ENCODE measurements at places on chromosomes 12 and 14. TPM values are rescaled to one million over a fixed set of nuclear protein-coding genes. Genes with fewer than 3 reads are reported as not detected.

DNA sequence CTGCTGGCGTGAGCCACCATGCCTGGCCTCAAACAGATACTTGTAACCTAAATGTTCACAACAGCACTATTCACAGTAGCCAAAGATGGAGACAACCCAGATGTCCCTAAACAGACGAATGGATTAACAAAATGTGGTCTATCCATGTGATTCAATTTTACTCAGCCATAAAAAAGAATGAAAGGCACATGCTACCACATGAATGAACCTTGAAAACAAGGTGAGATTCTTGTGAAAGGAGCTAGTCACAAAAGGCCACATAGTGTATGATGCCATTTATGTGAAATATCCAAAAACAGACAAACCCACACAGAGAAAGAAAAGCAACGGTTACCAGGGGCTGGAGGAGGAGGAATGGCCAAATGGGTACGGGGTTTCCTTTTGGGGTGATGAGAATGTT lies 19.6 kb upstream of the P2RX7 start:
- H3K36me3 ChIP-seq, result no peaks in the 10 kb centered on the region
- H3K4me3 ChIP-seq, result no peak overlapping the region
- DNase-seq, result no peak

DNA sequence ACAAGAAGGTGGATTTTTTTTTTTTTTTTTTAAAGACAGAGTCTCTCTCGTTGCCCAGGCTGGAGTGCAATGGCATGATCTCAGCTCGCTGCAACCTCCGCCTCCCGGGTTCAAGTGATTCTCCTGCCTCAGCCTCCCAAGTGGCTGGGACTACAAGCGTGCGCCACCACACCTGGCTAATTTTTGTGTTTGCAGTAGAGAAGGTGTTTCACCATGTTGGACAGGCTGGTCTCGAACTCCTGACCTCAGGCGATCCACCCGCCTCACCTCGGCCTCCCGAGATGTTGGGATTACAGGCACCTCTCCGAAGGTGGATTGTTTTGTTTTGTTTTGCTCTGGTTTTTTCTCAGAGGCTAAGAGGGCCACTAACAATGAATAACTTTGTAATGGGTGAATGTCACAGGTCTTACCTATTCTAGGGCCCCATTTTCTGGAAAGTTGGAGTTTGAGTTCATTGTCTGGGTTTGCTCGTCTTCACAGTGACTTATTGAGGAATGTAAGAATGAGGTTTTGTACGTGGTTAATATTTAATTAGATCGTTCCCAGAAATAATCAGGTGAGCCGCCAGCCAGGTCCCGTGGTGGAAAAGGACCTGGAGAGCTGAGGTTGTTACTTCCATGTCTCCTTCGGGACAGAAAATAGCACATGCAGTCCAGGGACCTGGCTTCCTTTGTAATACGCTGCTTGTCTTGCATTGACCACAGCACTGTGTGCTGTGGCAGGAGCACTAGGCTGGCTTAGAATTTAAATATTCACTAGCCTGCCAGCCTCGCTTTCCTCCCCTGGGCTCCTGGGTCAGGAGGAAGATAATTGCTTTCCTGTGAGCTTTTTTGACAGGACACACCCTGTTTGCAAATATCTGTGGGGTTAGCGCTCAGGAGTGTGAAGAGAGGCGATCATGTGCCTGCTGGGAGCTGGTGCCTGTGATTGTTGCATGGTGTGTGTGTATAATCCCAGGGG lies 2.3 kb downstream of the HIP1R start:
- H3K36me3 ChIP-seq, result peaks cover 26% of the 10 kb centered on the region
- peak overlapping the region; percentile 94 for H3K4me3 ChIP-seq

GRCh38 chr12:132392389-132393244 lies 63.2 kb upstream of the GALNT9 start:
- no peak overlapping the region for H3K27ac ChIP-seq
- H3K4me1 ChIP-seq, result no peaks in the 10 kb centered on the region

DNA sequence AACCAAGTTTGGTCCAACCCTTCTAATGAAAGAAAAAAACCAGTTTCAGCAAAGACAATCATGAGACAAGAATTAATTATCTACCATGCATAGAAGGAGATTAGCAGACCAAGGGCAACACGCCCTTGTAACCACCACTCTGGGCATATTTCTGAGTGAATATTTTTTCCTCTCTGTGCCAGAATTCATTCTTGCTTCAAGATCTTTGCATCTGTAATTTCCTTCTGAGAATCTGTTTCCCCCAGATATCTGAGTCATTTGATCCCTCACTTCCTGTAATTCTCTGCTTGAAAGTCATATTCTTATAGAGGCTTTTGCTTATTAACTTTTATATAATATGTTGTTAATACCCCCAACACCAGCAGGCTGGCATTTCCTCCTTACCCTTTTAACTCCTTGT lies 243.7 kb downstream of the SLC16A7 start:
- no peaks in the 10 kb centered on the region for H3K36me3 ChIP-seq
- H3K4me1 ChIP-seq, result no peaks in the 10 kb centered on the region
- DNase-seq, result no peak
- no peak overlapping the region for H3K27ac ChIP-seq

- H3K27ac ChIP-seq, result no peak overlapping the region
- H3K4me1 ChIP-seq, result no peaks in the 10 kb centered on the region
- no peak for DNase-seq
- no peaks in the 10 kb centered on the region for H3K36me3 ChIP-seq
- H3K4me3 ChIP-seq, result no peak overlapping the region
- H3K27me3 ChIP-seq, result no peaks in the 10 kb centered on the region
Measured at GRCh38 chr12:112340230-112340629, 42.0 kb downstream of the HECTD4 start.

DNA sequence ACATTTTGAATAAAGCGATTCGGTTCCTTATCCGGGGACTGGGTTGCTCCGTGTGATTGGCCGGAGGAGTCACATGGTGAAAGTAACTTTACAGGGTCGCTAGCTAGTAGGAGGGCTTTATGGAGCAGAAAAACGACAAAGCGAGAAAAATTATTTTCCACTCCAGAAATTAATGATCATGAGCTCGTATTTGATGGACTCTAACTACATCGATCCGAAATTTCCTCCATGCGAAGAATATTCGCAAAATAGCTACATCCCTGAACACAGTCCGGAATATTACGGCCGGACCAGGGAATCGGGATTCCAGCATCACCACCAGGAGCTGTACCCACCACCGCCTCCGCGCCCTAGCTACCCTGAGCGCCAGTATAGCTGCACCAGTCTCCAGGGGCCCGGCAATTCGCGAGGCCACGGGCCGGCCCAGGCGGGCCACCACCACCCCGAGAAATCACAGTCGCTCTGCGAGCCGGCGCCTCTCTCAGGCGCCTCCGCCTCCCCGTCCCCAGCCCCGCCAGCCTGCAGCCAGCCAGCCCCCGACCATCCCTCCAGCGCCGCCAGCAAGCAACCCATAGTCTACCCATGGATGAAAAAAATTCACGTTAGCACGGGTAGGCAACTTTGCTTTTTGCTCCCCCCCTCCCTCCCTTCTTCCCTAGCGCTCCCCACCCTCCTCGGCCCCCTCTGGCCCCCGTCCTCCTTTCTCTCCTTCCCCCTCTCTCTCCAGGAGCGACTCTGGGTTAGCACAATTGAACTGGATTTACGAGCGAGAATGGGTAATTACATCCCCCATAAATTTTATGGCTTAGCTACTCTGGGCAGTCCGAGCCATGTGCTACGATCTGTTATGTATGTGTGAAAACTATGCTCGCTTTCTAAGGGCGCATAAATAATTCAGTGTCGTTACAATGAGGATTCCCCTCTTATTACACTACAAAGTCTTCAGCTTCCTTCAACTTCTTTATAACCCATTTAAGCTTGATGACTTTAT lies at the start of gene HOXC4:
Gene HOXC4 (plus strand): TSS at position 85 of the 991 bp plus-strand sequence. CDS start 88 bp downstream, at position 173.
- DNase-seq, result peak; percentile 32
- H3K36me3 ChIP-seq, result no peaks in the 10 kb centered on the region
- H3K4me3 ChIP-seq, result peak within 1 kb of the TSS; percentile 54
- H3K4me1 ChIP-seq, result peaks cover 2% of the 10 kb centered on the region
- H3K27me3 ChIP-seq, result no peaks in the 10 kb centered on the region

DNA sequence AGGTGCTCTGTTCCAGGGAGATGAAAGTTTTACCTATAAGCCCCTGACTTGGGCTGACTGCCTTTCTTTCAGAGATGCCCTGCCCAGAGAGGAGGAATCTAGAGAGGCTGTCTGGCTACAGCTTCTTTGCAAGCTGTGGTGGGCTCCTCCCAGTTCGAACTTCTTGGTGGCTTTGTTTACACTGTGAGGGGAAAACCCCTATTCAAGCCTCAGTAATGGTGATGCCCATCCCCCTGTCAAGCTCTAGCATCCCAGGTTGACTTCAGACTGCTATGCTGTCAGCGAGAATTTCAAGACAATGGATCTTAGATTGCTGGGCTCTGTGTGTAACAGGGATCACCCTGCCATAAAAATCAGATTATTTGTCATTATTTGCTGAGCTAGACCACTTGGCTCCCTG lies 377.6 kb downstream of the FLRT2 start:
- no peak overlapping the region for H3K4me3 ChIP-seq
- no peak for DNase-seq
- no peaks in the 10 kb centered on the region for H3K36me3 ChIP-seq

- H3K27me3 ChIP-seq, result no peaks in the 10 kb centered on the region
- H3K36me3 ChIP-seq, result no peaks in the 10 kb centered on the region
- no peak overlapping the region for H3K4me3 ChIP-seq
- no peak for DNase-seq
- H3K27ac ChIP-seq, result no peak overlapping the region
Measured at GRCh38 chr12:94706250-94706661, 55.9 kb upstream of the TMCC3 start.

DNA sequence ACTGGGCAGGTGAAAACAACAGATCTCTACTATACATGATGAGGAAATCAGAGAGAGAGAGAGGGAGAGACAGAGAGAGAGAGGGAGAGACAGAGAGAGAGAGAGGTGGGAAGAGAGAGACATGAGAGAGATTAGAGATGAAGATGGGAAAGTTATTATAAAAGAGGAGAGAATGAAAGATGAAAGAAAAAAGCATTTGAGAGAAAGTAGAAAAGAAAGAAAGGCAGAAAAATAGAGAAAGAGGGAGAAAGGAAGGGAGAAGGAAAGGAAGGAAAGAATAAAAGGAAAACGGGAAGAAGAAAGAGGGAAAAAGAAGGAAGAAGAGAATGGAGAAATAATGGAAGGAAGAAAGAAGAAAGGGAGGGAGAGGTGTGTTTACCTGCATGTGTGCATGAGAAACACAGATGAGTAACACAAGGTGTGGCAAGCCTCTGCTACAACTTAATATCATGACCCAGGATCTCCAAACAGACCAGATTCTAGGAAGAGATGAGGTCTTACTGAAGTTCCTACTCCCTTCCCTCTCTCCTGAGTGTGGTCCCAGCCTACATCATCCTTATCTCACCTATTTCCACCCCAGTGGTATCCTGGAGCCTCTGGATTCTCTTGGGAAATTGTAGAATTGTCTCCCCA lies 176.3 kb downstream of the C12orf75 start:
- DNase-seq, result no peak
- H3K36me3 ChIP-seq, result no peaks in the 10 kb centered on the region
- no peak overlapping the region for H3K27ac ChIP-seq
- H3K27me3 ChIP-seq, result no peaks in the 10 kb centered on the region
- H3K4me3 ChIP-seq, result no peak overlapping the region

- H3K27me3 ChIP-seq, result no peaks in the 10 kb centered on the region
- peaks cover 33% of the 10 kb centered on the region for H3K4me1 ChIP-seq
- DNase-seq, result no peak
- H3K27ac ChIP-seq, result no peak overlapping the region
Measured at GRCh38 chr14:22812744-22813143, 2.5 kb downstream of the SLC7A7 start.

GRCh38 chr14:93787465-93788292 lies 606 bp downstream of the PRIMA1 start:
- H3K4me1 ChIP-seq, result no peaks in the 10 kb centered on the region
- H3K27me3 ChIP-seq, result peaks cover 8% of the 10 kb centered on the region
- no peak overlapping the region for H3K27ac ChIP-seq
- no peaks in the 10 kb centered on the region for H3K36me3 ChIP-seq
- no peak for DNase-seq

- DNase-seq, result no peak
- no peak overlapping the region for H3K4me3 ChIP-seq
- no peaks in the 10 kb centered on the region for H3K4me1 ChIP-seq
- H3K27ac ChIP-seq, result no peak overlapping the region
- no peaks in the 10 kb centered on the region for H3K27me3 ChIP-seq
- H3K36me3 ChIP-seq, result no peaks in the 10 kb centered on the region
Measured at GRCh38 chr12:111328138-111328537, 40.8 kb downstream of the PHETA1 start.

- H3K4me3 ChIP-seq, result no peak overlapping the region
- H3K27me3 ChIP-seq, result no peaks in the 10 kb centered on the region
- no peak overlapping the region for H3K27ac ChIP-seq
- no peak for DNase-seq
Measured at GRCh38 chr12:99137124-99137855, 492.2 kb downstream of the APAF1 start.

GRCh38 chr12:68129979-68130378 lies 29.6 kb downstream of the IFNG start:
- no peaks in the 10 kb centered on the region for H3K27me3 ChIP-seq
- H3K36me3 ChIP-seq, result no peaks in the 10 kb centered on the region
- H3K4me3 ChIP-seq, result no peak overlapping the region
- no peaks in the 10 kb centered on the region for H3K4me1 ChIP-seq
- no peak overlapping the region for H3K27ac ChIP-seq

GRCh38 chr12:29023436-29024076 lies 125.5 kb upstream of the FAR2 start:
- no peak for DNase-seq
- no peaks in the 10 kb centered on the region for H3K27me3 ChIP-seq
- H3K27ac ChIP-seq, result no peak overlapping the region
- H3K4me3 ChIP-seq, result no peak overlapping the region
- no peaks in the 10 kb centered on the region for H3K36me3 ChIP-seq

DNA sequence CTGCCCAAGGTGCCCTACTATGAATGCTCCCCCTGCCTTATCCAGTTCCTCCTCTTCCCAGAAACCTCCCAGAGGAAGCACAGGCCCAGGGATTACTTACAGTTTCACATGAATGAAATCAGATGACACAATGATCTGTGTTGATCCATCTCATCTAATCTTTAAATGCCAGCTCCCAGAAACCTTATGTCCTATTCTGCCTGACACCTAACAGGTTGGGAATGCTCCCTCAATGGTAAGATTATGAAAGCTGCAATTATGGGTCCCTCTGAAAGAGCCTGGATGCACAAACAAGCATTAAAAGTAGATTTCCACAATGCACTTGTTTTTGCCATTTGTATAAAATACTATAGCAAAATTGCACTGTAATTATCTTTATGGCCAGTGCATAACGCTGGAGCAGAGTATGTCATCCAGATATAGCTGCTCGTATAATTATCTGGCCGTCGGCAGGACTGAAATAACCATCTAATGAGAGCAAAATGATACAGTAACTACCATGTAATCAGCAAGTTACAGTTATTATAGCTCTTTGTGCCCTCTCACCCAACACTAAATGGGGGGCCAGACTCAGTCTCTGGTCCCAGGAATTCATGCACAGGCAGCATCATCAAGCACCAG lies 4.4 kb upstream of the ZBTB39 start:
- H3K4me3 ChIP-seq, result no peak overlapping the region
- no peak overlapping the region for H3K27ac ChIP-seq
- H3K27me3 ChIP-seq, result peaks cover 13% of the 10 kb centered on the region
- DNase-seq, result no peak
- H3K4me1 ChIP-seq, result peaks cover 19% of the 10 kb centered on the region

The TROAP gene
- 29.5 TPM for polyA plus RNA-seq

The CRACR2A gene
- 5.1 TPM for polyA plus RNA-seq

The SLC6A15 gene
- not detected for polyA plus RNA-seq

The CCDC197 gene
- polyA plus RNA-seq, result not detected

The BCL2L14 gene
- polyA plus RNA-seq, result 49.2 TPM

The SMCO3 gene
- 0.06 TPM for polyA plus RNA-seq

The RAPGEF3 gene
- 5.9 TPM for polyA plus RNA-seq

All from small intestine (tissue), 16 donors.